ENCODE measurements at places on chromosomes 7 and 10.

DNA sequence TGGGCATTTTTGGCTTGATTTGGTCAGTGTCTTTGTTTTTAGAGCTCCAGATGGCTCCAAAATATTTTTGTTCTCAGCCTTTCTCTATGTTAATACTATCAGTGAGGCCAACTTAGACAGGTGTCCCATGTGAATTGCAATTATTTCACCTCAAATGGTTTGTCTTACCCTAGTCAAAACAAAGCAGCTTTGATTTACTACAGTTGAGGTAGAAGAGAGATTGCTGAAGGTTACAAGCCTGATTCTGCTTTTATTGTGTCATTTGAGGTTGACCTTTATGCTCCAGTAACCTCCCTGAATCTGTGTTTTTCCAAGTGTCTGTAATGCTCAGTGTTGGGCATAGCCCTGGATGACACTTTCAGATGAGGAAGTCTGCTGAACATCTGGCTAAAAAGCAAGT is 882.9 kb downstream of the NRG3 start:
- DNase-seq, result no peak

DNA sequence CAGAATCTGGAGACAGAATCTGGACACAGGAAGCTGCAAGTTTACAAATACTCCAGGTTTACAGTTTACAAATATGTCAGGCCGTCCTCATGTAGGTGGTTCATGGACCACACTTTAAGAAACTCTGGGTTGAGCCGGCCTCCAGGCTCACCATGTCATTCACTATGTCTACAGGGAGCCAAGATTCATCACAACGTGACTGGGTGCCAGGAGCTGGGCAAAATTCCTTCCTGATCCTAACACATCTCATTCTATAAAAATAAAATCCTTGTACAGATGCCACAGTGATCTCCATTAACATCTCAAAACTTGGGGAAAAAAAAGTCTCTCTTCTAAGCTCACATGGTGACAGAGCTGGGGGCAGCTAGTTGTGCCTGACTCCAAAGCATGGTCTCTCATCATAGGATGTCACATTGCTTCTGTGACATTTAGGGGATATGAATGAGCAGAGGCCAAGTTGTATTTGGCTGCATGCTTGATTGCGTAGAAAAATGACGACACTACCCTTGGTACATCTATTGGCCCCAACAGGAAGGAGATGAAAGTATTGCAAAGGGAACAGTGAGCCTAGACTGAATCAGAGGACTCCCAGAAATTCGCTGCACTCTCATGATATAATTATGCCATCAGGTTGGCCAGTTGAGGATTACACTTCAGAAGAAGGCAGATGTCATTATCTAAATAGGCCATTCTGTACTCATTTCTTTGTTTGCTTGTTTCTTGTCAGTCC is 35.9 kb downstream of the MTURN start:
- no peak for DNase-seq

DNA sequence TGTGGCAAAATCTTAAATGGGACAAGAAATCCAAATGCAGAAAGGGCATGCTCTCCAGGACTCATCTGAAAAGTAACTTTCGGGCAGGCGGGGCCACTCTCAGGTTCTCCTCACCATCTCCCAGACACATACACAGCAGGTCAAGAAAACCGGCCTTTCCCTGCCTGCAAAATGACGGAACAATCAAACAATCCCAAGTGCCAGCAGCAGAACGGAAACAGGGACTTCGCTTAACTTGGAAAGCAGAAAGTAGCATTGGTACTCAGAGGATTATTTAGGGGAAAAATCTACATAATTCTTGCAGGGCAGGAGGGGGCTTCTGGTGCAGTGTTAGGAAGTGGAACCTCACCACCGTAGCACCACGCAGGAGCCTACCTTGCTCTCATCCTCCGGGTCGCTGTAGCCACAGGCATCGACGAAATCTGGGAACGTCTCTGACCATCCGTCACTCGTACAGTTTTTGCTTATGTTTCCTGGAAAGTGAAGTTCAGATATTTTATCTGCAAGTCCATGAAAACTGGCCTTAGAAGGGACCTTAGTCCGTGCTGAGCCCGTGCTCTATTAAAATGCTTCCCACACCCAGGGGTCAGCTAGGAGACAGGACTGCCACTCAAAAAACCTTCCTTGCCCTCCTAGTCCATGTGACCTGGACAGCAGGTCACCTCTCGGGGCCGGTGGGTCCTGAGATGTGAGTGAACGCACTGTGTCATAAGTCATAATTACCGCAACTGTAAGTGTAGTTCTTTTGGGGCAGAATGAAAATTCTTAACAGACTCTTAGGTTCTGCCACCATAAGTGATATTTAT is 41.1 kb downstream of the VIPR2 start:
- no peak for DNase-seq

DNA sequence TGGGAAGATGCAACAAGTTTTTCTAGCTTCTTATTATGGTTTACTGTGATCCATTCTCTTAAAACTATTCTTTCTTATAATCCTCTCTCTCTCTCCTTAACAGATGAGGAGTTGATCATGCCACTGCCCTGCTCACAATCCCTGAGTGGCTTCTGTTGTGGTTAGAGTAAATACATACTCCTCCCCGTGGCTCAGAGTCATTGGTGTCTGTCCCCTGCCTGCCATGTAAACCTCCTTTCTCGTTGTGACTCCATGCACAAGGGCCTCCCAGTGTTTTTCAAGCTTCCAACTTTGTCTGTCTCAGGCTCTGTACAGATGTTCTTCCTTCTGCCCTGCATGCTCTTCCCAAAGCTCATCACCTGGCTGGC is 20.4 kb downstream of the CCNY start:
- DNase-seq, result no peak

DNA sequence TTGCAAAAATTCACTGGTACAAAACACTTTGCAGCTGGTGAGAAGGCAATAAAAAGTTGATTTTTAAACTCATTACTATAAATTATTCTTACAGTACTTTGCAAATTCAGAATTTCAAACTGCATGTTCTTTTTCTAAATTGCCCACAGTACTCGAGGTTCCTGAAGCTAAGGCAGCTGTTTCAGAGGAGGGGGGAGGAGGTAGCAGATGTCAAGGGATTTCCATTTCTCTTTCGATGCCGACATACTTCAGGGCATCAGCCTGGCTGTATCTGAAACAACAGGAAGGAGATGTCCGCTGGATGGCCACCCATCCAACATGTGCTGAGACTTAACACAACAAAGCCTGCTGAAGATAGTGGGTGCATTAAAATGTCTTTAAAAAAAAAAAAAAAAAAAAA is 76.7 kb downstream of the EZH2 start:
- DNase-seq, result no peak

DNA sequence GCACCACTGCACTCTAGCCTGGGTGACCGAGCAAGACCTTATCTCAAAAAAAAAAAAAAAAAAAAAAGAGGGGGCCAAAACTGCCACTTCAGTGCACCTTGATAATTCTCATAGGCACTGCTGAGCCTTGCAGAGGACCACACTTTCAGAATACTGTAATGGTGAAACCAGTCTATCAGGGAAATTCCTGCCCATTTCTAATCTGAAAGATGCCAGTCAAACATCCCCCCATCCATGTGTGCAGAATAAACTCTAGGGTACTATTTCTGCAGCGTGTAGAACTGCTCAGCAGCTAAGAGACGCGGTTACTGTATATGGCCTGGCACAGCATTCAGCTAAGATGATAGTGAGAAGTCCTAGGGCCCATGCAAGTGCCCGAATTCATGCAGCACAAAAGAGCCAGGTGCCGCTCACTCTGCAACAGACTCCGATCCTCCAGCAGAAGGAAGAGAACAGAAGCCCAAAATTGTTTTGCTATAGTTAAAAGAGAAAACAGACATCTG is 286.8 kb upstream of the KLF14 start:
- DNase-seq, result no peak

DNA sequence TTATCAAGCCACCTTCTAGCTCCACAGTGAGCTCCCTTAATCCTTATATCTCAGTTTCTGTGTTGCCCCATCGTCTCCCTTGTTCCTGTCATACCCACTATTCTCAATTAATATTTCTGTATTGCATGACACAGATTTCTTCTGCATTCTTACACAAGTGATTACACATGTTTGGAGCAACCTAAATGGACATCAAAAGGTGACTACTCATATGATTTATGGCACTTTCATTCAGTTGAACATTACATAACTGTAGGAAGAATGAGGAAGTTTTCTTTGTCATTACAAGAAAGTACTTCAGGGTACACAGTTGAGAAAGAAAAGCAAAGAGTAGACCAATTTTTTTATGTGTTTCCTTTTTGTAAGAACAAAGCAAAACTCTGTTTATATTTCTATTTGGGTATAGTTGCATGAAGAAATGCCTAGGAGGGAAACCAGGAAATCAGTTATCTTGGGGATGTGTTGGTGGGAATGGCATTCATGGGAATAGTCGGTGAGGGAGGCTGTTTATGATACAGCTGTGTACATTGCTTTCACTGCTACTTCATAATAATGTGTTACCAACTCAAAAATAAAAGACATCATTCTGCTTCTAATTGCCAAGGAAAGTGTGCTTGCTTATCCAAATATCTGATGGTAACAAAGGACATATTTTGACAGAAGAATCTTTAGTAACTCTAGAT is 23.6 kb upstream of the PRSS37 start:
- DNase-seq, result no peak

Data from NCI-H1417 treated with DMSO at 0.1 percent for 48 hours (cell line).